Activated T-cell treated with anti-CD3 and anti-CD28 coated beads for 1 hour (primary cell): ENCODE measurements at places on chromosomes 6 and 20.

DNA sequence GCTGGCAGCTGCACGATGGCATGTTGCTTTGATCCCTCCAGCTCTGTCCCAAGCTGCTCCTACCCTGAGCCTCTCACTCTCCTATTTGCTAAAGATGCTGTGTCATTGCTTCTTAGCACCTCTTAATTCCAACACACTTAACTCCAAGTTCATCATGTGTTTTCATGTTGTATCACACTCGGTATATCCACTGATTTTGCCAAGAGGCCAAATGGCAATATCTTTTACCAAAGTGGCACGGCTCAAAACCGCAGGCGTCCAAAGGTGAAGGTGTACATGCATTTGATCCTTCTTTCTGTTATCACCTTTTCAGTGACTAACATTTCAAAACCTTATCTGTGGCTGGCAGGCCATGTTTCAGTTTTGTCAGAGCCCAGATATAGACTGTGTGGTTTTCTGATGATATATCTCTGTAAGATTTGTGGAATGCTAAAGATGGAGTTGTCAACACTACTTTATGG lies 217.0 kb downstream of the TBX18 start:
- no peak for DNase-seq

- no peak for DNase-seq
These were observed 5.9 kb upstream of the C6orf136 start for GRCh38 chr6:30641048-30641447.

DNA sequence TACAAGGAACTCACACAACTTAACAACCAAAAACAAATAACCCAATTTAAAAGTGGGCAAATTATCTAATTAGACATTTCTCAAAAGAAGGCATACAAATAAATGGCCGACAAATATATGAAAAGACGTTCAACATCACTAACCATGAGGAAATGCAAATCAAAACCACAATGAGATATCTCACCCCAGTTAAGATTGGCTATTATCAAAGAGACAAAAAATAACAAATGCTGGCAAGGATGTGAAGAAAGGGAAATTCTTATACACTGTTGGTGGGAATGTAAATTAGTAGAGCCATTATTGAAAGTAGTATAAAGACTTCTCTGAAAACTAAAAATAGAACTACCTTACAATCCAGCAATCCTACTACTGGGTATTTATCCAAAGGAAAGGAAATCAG lies 96.7 kb upstream of the SIRPG start:
- no peak for DNase-seq

- no peak for DNase-seq
These were observed 23.9 kb downstream of the RNF217 start for GRCh38 chr6:124986164-124986563.

- no peak for DNase-seq
These were observed 14.8 kb downstream of the TUBB2A start for GRCh38 chr6:3142536-3142935.

GRCh38 chr6:48813836-48814235 lies 649.2 kb downstream of the MMUT start:
- DNase-seq: no peak

DNA sequence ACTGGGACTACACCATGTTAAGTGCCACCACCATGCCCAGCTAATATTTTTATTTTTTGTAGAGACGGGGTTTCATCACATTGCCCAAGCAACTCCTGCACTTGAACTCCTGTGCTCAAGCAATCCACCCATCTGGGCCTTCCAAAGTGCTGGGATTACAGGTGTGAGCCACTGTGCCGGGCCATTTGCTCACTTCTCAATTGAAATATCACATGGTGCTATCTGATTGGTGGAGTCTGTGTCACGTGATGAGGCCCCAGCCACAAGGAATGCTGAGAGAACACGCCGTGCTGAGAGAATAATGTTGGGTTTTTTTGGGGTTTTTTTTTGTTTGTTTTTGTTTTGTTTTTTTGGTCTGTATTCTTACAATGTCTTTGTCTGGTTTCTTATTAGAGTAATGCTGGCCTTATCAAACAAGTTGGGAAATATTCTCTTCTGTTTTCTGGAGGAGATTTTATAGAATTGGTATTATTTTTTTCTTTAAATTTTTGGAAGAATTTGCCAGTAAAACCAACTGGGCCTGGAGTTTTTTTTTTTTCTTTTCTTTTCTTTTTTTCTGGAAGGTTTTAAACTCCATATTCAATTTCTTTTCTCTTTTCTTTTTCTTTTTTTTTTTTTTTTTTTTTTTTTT lies 183.2 kb upstream of the KCNG1 start:
- DNase-seq: no peak

DNA sequence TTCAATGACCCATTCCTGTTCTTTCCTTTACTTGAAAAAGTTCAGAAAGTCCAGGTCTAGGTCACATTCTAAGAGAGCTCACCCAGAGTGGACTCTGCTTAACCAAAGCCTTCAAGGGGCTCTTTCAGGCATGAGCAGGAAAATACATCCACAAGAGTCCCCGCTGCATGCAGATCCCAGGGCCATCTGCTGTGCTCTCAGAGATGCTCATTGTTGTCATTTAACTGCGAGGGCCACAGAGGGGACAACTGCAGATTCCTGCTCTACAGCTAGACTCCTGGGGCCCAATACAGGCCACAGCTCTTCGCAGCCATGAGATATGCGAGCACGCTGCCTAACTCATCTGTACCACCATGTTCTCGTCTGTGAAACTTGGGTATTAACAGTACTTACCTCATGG lies 295.6 kb upstream of the QKI start:
- DNase-seq: no peak

DNA sequence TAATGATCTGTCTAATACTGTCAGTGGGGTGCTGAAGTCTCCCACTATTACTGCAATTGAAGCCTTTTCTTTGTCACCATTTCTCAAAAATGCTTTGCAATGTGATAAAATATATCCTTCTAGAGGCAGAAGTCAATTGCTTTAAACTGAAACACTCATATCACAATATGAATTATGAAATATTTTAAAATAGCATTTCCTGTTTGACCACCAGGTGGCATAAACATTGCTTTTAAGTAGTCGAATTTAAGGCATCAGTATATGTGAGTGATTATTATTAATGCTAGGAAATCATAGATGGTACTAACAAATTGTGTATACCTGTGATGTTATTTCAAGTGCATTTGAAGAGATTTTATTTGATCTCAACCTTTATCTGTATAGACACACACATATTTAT lies 87.5 kb downstream of the MEI4 start:
- no peak for DNase-seq

DNA sequence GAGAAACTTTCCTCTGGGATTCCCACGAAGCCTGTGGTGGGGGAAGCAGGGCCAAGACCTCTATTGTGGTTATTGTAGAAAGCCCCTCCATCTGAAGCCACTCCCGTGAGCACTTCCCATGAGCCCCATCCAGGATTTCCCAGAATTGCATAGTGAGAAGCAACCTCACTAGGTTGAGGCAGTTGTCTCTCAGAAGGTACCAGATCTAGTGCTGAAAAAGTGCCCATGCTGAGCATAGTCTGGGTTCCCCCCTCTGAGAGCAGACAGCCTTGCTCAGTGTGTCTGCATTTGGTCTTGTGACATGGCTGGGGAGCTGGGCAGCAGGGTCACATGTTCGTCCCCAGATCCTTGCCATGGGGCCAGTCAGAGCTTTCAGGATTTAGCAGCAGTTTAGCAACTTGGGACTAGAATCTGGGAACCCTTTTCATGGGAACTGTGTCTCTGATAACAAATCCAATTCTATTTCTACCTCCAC lies 38.6 kb downstream of the SLC9A8 start:
- DNase-seq: no peak

DNA sequence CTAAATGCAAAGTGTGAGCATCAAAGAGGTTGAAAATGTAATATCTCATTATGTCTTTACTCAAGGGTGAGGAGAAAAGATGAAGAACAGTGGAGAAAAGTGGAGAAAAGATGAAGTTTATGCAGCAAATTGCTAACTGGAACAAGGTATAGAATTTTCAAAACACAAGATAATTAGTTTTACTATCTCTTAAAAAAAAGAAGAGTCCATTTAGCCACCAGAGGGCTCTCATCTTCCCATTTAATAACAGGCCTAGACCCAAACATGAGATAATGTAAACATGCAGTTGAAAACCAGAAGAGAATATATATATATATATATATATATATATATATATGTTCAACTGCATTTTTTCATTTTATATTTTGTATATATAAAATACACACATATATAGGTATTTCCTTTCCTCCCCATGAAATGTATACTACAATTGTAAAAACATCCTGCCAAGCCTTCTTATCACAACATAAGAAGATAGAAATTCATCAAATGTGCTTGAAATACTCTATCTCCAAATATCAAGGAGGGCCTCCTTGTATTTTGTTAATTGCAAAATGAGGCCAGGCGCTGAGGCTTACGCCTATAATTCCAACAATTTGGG lies 78.4 kb downstream of the ADTRP start:
- no peak for DNase-seq

DNA sequence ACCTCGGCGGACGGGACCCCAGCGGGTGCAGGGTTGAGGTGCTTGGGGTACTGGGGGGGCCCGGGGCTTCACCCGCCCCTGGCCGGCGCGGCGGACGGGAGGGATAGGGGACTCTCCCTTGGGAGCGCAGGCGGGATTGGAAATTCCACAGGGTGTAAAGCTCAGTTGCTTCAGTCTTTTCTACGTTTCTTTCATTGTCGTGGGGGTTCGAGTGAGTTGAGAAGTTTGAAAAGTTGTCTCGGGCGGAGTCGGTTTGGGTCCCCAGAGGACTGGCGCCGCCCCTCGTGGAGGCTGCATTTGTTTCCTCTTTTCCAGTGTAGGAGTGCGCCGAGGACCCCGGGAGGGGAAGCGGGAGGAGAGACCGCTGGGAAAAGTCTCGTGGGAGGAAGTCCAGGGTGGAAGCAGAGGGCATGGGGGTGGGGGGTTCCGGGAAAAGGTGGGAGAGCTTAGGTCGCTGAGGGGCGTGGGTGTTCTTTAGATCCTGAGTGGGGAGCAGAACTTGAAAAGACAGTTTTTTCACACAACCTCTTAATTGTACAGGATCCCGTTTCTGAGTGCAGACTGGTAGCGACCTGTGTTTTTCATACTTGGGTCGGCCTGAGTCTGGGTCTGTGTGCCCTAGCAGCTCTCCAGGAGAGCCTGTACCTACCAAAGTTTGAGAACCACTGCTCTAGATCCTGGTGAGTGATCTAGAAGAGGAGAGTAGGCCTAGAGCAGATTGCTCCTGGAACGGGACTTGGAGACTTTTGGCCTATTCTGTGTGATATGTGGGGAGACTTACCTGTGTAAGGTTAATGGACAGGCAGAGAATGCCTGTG lies 495 bp downstream of the FAM83B start:
- DNase-seq: no peak

- no peak for DNase-seq
These were observed 448 bp upstream of the RIN2 start for GRCh38 chr20:19757487-19758132.
